ENCODE measurements at places on chromosomes 12 and 14.

DNA sequence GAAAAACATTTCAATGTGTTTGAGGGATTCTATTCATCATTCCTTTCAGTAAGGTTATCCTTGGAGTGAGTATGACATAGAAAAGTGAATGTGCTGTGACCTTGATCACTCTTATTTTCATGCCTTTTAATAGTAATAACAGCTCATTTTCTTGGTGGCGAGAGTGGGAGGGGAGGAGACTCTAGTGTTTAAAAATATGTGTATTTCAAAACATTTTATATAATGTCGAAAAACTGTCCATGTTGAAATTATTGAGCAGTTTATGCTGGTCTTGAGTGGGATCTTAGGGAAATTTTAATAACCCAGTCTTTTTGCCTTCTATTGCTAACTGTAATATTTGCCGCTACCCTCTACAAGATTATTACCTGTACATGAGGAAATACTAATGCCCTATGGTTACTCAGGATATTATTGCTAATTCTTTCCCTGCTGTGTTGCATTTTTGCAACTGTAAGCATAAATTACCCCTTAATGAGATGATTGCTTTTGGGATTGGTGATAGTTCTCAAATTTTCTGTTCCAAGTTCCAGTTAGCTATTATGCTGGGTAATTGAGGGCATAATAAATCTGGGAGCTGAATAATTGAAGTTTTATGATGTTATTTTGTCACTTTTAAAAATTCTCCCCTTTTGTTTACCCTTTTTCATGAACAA, 21.9 kb downstream of the ATF7IP start:
- no peak for DNase-seq
- peaks cover 25% of the 10 kb centered on the region for H3K36me3 ChIP-seq
- peak overlapping the region; percentile 83 for H3K4me3 ChIP-seq
- peaks cover 59% of the 10 kb centered on the region for H3K4me1 ChIP-seq
- no peaks in the 10 kb centered on the region for H3K27me3 ChIP-seq

DNA sequence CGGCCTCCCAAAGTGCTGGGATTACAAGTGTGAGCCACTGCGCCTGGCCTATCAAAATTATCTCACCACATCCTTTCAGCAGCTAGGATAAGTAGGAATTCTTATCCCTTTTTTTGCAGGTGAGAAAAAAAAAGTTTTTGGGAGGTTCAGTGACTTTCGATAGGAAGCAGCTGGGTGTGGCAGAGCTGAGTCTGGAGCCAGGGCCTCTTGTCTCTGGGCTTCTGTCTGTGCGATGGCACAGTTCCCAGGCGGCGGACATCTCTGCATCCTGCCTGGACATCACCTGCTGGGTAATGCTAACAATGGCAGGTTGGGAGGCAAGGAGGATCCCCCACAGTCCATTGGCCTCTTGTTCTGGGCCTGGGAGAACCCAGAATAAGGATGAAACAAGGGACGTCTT, 12.5 kb downstream of the NRXN3 start:
- H3K36me3 ChIP-seq: peaks cover 3% of the 10 kb centered on the region
- H3K27me3 ChIP-seq: peaks cover 13% of the 10 kb centered on the region
- DNase-seq: no peak
- no peak overlapping the region for H3K27ac ChIP-seq
- H3K4me1 ChIP-seq: no peaks in the 10 kb centered on the region

GRCh38 chr12:42742716-42743115, 153.2 kb upstream of the PRICKLE1 start:
- no peaks in the 10 kb centered on the region for H3K36me3 ChIP-seq
- H3K4me1 ChIP-seq: no peaks in the 10 kb centered on the region
- no peaks in the 10 kb centered on the region for H3K27me3 ChIP-seq

GRCh38 chr12:82533341-82533740, 153.4 kb upstream of the TMTC2 start:
- no peaks in the 10 kb centered on the region for H3K4me1 ChIP-seq
- H3K4me3 ChIP-seq: no peak overlapping the region
- DNase-seq: no peak
- H3K27ac ChIP-seq: no peak overlapping the region
- no peaks in the 10 kb centered on the region for H3K36me3 ChIP-seq
- no peaks in the 10 kb centered on the region for H3K27me3 ChIP-seq

DNA sequence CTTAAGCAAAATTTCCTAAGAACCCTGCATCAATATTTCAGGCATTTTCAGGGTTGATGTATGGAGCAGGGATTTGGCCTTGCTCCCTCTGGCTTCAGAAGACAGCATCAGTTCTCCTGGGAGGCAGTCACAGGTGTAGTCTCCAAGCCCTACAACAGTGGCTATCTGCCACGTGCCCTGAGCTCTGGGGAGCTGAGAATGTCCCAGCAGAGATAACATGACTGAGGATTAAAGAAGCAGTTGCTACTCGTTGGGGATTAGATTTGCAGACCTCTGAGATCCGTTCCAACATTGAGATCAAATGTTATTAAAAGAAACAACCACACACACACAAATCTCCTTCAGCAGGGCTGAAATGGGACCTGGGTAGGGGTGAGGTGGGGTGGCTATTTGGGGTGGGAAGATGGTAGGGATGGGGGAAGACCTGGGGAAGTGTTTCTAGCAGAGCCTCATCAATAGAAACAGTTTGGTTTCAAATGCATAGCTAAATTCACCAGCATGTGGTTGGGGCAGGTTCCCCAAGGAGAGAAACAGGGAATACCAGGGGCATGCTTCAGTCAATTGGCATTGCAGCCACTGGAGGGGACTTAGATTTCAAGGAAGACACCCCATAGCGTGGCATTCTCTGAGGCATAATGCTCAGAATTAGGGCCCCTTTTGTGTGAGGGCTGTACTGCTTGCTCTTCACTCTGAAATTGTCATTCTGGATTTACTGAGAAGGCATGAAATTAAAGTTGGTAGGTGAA, 15.2 kb upstream of the FAM234B start:
- no peak overlapping the region for H3K4me3 ChIP-seq
- H3K27me3 ChIP-seq: peaks cover 37% of the 10 kb centered on the region
- DNase-seq: no peak
- H3K27ac ChIP-seq: no peak overlapping the region
- H3K4me1 ChIP-seq: no peaks in the 10 kb centered on the region
- H3K36me3 ChIP-seq: no peaks in the 10 kb centered on the region

DNA sequence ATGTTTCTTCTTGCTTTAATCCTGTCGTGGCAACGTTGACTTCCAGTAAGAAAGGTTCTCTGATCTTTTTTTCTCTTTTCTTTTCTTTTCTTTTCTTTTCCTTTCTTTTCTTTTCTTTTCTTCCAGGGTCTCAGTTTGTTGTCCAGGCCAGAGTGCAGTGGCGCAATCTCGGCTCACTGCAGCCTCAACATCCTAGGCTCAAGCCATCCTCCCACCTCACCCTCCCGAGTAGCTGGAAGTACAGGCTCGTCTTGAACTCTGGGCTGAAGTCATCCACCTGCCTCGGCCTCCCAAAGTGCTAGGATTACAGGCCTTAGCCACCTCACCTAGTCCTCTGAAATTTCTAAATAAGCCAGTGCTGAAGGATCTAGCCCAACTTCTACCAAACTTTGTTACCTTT, 1.3 kb upstream of the MAP3K9 start:
- no peak overlapping the region for H3K4me3 ChIP-seq
- H3K27me3 ChIP-seq: no peaks in the 10 kb centered on the region
- peaks cover 7% of the 10 kb centered on the region for H3K36me3 ChIP-seq
- H3K27ac ChIP-seq: peak overlapping the region; percentile 76

All from central memory CD8-positive, alpha-beta T cell (primary cell).